B cell (primary cell): ENCODE measurements at places on chromosomes 2 and 18.

DNA sequence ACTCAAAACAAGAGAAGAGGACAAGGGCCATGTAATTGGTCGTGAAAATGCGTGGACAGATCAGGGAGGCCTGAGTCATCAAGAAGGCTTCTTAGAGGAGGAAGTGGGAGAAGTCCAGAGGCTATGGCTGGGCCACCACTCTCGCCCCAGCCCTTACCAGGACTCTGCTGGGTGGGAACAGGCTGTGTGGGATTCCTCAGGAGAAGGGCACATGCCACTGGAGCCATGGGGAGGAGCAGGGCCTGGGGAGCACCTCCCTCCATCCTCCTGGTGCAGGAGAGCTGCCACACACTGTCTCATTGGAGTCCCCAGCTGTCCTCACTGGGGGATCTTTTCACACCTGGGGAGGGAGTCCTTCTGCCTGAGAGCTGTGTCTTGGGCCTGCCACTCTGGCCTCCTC lies 9.4 kb upstream of the RALB start:
- DNase-seq: no peak

- DNase-seq: no peak
Measured at GRCh38 chr2:238389988-238390589, 36.6 kb upstream of the ASB1 start.

DNA sequence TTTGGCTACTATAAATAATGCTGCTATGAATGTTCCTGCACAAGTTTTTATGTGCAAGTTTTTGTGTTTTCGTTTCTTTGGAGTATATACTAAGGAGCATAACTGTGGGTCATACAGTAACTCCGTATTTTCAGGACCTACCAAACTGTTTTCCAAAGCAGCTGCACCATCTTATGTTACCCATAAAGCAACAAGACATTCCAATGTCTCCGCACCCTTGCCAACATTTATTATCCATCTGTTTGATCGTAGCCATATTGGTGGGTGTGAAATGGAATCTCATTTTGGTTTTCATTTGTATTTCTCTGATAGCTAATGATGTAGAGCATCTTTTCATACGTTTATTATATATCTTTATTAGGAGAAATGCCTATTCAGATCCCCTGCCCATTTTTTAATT lies 13.8 kb downstream of the TMEM131 start:
- no peak for DNase-seq

DNA sequence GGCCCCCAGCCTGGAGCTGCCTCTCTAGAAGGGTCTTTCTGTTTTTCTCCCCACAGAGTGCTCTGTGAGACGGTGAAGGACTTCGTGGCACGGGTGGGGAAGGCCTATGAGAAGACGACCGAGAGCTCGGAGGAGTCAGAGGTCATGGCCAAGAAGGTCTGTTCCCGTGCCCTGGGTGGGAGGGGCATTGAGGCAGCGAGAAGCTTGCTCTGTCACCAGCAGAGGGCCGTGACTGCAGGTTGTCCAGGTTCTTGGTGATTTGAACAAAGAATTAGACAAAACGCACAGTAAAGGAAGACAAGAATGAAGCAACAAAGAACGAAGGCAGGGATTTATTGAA lies 93.9 kb downstream of the DGKD start:
- DNase-seq: no peak

DNA sequence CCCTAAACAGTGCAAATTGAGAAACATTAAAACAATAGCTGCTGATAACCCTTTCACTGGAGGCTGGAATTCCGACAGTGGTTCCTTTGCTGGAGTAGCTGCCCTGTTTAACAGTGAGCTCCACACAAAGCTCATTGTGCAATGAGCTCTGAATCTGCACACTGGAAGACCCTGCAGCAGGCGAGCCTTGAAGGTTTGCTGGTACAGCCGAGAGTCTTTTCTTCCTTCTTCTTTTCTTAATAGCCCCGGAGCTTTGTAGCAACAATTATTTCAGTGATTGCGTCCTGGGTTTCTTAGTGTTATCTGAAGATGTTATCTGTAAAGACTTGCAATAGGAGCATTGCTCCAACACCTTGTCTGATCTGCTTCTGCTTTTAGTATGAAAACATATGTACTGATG lies 50.8 kb upstream of the CXCR4 start:
- no peak for DNase-seq

GRCh38 chr2:232418466-232419244 lies 12.0 kb downstream of the ALPG start:
- DNase-seq: no peak

DNA sequence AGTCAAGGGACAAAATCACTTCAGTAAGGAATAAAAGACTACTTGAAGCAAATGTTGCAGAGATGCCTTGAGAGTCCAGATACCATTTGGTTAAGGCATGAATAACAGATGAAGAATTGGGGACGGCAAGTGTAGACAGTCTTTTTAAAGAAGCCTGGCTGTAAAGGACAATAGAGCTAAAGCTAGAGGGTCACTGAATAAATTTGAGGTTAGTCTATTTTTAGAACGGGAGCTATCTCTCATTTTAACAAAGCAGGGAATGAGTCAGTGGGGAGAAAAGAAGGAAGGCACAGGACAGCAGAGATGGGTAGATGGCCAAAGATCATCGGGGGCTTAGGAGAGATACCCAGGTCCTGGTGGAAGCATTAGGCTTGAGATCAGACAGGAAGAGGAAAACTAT lies 30.6 kb upstream of the CHN1 start:
- DNase-seq: no peak

- DNase-seq: no peak
Measured at GRCh38 chr2:113178891-113179290, 5.1 kb downstream of the PSD4 start.

DNA sequence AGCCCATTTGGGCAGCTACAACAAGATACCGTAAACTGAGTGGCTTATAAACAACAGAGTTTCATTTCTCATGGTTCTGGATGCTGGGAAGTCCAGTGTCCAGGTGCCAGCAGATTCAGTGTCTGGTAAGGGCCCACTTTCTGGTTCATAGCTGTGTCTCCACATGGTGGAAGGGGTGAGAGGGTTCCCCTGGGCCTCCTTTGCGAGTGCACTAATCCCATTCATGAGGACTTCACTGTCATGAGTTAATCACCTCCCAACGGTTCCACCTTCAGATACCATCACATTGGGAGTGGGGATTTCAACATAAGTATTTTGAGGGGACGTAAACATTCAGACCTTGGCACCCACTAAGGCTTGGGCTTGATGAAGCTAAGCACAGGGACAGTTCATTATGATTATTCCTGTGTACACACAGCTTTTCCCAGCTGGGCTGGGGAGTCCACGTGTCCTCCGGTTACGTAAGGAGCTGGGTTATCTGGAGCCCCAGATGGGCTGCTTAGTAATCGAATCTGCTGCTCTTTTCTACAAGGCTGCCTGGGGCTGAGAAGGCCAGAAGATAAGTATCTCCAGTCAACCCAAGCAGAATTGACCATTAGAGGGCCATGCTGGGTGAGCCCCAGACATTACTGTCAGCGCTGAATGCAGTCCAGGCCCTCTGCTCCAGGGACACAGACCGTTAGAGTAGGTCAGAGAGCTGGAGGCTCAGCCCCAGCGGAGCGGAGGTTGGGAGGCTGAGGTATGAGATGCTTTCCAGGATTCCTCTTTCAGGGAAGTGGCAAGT lies 42.7 kb downstream of the EPAS1 start:
- no peak for DNase-seq

DNA sequence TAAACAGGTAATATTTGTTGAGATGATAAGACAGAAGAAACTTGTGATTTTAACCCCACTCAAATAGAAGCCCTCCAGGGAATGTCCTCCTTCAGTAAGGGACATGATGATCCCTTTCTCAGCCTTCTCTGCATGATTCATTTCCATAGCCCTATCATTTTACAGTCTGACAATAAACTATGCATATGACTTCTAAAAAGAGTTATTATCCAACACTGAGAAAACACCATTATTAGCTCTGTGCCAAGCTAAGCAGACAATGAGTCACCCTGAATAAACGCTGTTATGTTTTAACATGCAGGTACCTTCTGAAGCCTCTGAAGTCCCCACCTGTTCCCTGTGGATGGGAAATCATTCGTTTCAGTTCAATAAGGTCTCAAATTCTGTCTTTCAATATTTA lies 54.7 kb downstream of the DTNB start:
- no peak for DNase-seq

GRCh38 chr2:146321175-146321574 lies 1523.7 kb upstream of the ACVR2A start:
- DNase-seq: no peak

- no peak for DNase-seq
Measured at GRCh38 chr2:15315411-15315810, 245.7 kb downstream of the NBAS start.

- DNase-seq: no peak
Measured at GRCh38 chr2:184769023-184769422, 170.7 kb downstream of the ZNF804A start.

- DNase-seq: no peak
Measured at GRCh38 chr18:37553633-37554398, 11.8 kb downstream of the CELF4 start.

DNA sequence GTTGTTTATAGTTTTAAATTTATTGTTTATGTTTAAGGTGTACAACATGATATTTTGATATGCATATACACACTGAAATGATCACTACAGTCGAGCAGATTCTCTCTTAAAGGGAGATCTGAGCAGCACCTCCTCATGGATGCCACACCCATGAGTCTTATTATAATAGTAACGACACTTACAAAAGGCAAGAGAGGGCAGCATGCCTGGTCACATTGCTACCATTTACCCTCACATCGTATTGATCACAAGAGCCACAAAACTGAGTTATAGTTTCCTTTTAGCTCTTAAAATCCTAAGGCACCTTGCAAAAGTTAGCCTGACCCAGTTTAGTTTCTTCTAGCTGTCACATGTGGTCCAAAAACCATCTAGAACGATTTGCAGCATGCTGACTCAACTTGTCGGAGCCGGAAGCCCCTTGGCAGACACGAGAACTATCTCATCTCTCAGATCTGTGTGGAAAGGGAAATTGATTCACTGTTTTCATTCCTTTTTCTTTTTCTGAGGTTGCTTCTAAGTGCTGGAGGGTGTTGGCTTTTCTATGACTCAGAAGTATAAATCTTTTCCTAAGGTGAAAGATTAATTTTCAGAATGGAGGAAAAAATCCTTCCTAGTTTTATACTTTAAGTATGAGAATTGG lies 85.3 kb downstream of the CDC42EP3 start:
- no peak for DNase-seq

- no peak for DNase-seq
Measured at GRCh38 chr18:31595121-31595771, 3.6 kb downstream of the TTR start.

DNA sequence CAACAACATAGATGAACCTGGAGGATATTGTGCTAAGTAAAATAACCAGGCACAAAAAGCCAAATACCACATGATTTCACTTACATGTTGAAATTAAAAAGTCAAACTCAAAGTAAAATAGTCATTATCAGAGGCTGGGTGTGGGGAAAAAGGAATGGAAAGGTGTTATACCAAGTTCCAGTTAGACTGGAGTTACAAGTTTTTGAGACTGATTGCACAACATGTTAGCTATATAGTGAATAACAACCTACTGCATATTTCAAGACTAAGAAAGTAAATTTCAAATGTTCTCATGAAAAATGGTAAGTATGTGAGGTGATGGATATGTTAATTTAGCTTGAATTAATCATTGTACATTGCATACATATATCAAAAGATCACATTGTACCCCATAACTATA lies 116.8 kb upstream of the HNMT start:
- no peak for DNase-seq

DNA sequence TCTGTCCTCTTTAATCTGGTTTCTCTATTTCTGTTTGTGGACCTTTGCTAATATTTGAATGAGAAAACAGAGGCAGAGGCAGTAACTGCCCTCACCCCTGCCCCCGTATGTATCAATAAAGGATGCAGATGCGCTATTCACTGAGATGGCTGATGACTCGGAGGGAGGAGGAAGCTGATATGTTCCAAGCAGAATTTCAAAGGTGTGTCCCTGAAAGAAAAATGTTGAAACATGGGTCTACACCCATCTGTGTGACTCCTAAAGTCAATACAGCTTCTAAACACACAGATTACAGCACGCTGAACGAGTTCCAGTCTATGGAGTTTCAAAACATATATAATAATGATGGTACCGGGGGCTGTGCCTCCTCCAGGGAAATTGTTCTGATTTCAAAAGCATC lies 38.8 kb downstream of the EPHA4 start:
- DNase-seq: no peak

DNA sequence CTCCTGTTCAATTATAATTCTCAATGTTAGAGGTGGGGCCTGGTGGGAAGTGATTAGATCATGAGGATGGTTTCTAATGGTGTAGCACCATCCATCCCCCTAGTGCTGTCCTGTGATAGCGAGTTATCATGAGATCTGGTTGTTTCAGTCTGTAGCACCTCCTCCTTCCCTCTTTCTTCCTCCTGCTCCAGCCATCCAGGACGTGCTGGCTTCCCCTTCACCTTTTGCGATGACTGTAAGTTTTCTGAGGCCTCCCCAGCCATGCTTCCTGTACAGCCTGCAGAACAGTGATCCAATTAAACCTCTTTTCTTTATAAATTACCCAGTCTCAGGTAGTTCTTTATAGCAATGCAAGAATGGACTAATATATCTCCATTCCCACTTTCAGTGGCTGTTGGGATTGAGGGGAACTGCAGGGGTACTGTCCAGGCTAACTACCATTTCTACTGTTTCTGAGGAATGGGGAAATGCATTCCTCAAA lies 19.2 kb downstream of the SPIRE1 start:
- no peak for DNase-seq

GRCh38 chr2:56476509-56477071 lies 292.8 kb downstream of the CCDC85A start:
- no peak for DNase-seq

DNA sequence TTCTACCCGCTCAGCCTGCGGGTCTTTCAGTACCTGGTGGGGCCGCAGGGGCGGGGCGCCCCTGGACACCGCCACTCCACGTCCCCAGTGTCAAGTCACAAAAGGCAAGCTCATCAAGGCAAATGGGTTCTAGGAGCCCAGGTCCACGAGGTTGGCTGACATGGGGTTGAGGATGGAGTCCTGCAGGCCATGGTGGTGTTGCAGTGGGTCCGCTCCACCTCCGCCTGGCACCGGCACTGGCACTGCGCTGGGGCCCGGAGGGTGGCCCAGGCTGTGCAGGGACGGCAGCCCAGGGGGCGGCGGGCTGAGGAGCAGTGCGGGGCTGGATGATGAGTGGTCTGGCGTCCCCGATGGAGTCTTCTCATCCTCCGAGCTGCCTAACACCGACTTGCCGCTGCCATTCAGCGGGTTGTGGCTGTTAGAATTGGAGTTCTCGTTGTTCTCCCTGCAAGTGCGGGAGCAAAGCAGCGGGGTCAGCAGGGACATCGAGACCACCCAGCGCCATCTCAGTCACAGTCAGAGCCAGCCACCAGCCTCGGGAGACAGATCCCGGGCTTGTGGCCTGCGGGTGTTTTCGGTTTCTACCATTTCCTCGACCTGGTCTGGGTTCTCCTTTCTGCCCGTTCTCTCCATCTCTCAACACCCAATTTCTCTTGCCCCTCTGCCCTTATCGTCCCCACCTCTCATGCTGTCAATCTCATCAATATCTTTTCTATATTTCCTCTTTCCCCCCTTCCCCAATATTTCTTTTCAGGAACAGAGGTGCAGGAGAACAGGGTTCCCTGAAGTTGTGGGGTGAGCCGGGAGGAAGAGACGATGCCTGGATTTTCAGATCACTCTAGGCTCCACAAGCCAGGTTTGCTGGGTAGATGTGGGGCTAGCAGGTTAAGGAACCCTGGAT lies 3.0 kb downstream of the SIX2 start:
- no peak for DNase-seq

- DNase-seq: no peak
Measured at GRCh38 chr18:3538954-3539617, 89.1 kb downstream of the TGIF1 start.
